ENCODE measurements at places on chromosomes 4 and X. TPM values are rescaled to one million over a fixed set of nuclear protein-coding genes. Genes with fewer than 3 reads are reported as not detected.

ZXDA gene
- polyA plus RNA-seq, result 6.0 TPM

RNF150 gene
- 14.3 TPM for polyA plus RNA-seq

GIMD1 gene
- not detected for polyA plus RNA-seq

NEXMIF gene
- polyA plus RNA-seq, result 14.9 TPM

GPRIN3 gene
- 9.8 TPM for polyA plus RNA-seq

DMRTC1B gene
- polyA plus RNA-seq, result 15.3 TPM

ARMCX1 gene
- polyA plus RNA-seq, result 60.6 TPM

TCEAL1 gene
- 58.7 TPM for polyA plus RNA-seq

ANKRD50 gene
- 36.8 TPM for polyA plus RNA-seq

ABCG2 gene
- 20.0 TPM for polyA plus RNA-seq

CPZ gene
- 30.4 TPM for polyA plus RNA-seq

CENPVL1 gene
- polyA plus RNA-seq, result 7.7 TPM

GABRQ gene
- polyA plus RNA-seq, result 19.6 TPM

NPY1R gene
- 13.9 TPM for polyA plus RNA-seq

P2RY10 gene
- not detected for polyA plus RNA-seq

MAGEA10 gene
- not detected for polyA plus RNA-seq

UCHL1 gene
- 1,142 TPM for polyA plus RNA-seq

CACNA1F gene
- polyA plus RNA-seq, result 0.11 TPM
